ENCODE measurements at places on chromosomes 7 and 10.

DNA sequence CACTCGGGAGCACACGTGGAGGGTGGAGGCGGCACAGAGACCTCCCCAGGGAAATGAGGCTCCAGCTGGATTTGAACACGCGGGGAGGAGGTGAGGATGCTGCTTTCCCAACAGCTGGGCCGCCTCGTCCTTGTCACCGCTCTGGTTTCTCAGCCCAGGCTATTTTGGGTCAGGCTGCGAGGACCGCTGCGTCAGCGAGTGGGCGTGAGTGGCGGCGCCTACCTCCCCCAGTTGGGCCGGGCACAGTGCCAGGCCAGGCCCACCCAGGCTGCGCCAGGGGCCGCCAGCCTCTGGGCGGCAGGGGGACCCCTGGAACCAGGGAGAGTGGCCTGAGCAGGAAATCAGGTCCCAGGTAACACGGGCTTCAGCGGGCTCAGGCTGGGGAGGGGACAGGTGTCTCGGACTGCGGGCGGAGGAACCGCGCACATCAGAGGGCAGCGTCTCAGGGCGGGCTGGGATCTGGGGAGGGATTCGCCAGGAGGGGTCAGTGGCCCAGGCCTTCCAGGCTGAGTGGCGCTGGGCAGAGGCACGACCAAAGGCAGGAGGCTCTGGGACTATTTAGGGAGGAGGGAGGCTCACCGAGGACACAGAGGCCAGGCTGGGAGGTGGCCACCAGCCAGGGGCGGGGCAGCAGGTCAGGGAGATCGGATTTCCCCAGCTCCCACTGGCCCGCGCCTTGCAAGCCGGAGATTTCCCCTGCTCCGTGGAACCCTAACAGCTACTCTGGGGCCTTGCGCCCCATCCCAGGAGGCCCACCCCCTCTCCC, 125.2 kb upstream of the RET start:
- DNase-seq, result no peak

GRCh38 chr10:89278034-89278535, 23.8 kb upstream of the IFIT2 start:
- no peak for DNase-seq

- DNase-seq, result no peak
These were observed 32.1 kb downstream of the ELMO1 start for GRCh38 chr7:37416378-37417106.

GRCh38 chr7:47724335-47724982, 142.5 kb upstream of the TNS3 start:
- DNase-seq, result no peak

GRCh38 chr7:44793919-44794318, 2.6 kb upstream of the PPIA start:
- no peak for DNase-seq

DNA sequence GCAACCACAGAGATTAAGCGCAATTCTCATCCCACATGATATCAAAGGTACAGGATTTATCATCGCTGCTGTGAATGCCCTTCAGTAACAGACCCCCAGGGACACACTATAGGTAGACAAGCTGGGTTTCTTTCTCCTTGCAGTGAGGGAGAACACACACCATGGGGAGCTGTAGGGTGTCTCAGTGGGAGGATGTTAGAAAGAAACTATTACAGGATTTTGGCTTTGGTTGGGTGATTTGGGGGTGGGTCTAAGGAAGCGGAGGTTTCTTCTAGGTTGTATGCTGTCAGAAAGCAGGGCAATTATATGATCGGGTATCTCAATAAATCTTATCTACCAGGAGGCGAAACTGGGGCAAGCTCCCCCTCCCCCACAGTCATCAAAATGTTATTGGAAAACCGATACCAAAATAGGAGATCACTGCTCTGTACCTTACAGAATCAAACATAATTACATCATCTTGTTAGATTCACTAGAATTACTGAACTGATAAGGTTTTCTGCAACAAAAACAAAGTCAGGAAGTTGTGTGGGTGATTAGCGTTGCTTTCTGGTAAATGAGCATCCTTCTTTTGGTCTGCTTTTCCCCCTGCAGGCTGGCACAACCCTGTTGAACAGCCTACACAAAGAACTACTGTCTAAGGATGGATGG, 209.7 kb downstream of the TEX36 start:
- no peak for DNase-seq

DNA sequence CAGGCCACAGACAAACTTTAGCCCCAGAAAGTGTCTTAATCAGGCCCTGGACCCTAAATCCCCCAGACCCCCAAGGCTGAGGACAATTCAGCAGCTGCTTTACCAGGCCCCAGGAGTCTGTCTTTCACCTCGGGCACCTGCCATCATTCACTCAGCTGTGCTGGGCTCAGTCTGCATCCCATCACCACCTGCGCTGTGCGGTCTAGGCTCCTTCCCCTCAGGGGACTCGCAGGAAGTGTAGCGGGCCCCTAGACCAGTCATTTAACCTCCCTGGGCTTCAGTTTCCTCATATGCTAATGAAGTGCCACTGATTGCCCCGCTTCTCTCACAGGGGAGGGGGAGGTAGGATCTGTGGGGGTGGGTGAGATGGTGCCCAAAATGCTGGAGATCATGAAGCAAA, 76.4 kb upstream of the ZMIZ1 start:
- no peak for DNase-seq

GRCh38 chr10:133207627-133208026, 22.4 kb upstream of the UTF1 start:
- DNase-seq, result no peak

- no peak for DNase-seq
These were observed 28.6 kb downstream of the PARD3 start for GRCh38 chr10:34786464-34786863.
